Caki2 (cell line): ENCODE measurements at places on chromosomes 2 and 18. TPM values are rescaled to one million over a fixed set of nuclear protein-coding genes. Genes with fewer than 3 reads are reported as not detected.

The HK2 gene
- 37.4 and 45.6 TPM in 2 replicates for total RNA-seq

The AKAIN1 gene
- total RNA-seq: not detected in 2 replicates

The FAM110C gene
- 4.3 and 7.7 TPM in 2 replicates for total RNA-seq

The AFF3 gene
- total RNA-seq: 1.0 and 1.6 TPM in 2 replicates

The POTEI gene
- not detected in 2 replicates for total RNA-seq

The RAD51AP2 gene
- not detected in 2 replicates for total RNA-seq

The AMMECR1L gene
- 6.3 and 9.8 TPM in 2 replicates for total RNA-seq
